Fibroblast of skin of scalp (primary cell): ENCODE measurements at places on chromosomes 1 and 21.

GRCh38 chr1:148372731-148373130 is 110.4 kb downstream of the PPIAL4G start:
- peak; percentile 22 for DNase-seq

DNA sequence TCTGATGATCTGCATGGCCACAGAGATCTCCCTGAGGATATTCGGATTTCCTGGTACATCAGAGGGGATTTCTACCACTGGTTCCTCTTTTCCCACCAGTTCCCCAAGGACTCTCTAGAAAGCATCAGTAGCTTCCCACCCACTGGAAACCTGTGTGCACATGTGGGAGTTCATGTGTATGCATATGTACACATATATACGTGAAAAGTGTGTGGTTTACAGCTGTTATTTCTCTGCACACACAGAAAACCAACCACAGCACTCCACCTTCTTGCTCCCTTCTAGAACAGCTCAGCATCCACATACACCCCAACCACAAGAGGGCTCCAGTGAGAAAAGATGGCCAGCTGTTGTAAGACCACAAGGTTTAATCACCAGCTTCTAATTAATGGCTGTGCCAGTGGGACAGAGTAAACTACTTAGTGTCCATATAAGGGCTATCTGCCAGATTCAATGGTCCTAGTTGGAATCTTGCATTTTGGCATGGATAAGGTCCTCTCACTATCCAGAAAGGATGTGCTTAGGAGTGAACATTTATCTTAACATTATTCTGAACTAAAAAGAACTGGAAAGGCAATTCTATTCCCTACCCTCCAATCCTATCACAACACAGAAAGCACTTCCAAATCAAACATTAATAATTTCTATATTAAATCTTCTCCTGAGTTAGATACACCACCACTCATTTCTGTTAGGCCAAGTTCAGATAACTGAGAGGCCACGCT is 24.1 kb downstream of the GPR3 start:
- DNase-seq: peak; percentile 73

DNA sequence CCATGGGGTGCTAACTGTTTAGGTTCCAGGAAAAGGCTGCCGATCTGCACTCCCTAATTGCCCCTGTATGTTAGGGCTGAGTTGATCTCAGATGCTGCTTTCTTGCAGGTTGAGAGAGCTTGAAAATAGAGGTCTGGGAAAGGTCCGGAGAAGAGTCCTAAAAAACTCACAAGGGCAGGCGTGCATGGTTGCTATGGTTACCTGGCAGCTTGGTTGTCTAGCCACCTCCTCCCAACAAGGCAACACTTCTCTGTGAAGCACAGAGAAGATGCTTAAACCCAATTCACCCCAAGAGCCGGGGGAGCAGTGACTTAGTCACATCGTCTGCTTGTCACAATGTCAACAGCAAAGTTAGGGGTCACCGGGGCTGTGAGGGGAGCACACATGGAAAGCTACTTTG is 31.0 kb upstream of the LRRC52 start:
- DNase-seq: no peak

DNA sequence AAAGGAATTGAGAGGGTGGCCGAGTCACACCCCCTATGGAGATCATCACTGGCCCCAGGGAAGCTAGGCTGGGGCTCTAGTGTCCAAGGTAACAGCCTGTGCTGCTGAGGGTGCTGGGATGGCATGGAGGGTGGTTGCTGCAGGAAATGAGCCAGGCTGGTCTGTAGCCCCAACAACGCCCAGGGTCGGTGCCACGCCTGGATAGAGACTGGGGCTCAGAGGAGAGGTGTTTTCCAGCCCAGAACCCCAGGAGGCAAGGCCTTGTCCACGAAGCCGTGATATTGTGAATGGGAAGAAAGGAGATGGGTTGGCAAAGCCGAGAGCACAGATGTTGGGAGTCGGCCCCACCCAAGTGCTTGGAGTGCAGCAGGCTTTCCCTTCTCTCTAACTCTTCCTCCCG is 68.9 kb upstream of the ACTRT2 start:
- no peak for DNase-seq
